AML-193 (cell line): ENCODE measurements at places on chromosomes 1 and 21.

GRCh38 chr1:234916840-234917239 is 211.8 kb downstream of the TOMM20 start:
- DNase-seq = no peak

DNA sequence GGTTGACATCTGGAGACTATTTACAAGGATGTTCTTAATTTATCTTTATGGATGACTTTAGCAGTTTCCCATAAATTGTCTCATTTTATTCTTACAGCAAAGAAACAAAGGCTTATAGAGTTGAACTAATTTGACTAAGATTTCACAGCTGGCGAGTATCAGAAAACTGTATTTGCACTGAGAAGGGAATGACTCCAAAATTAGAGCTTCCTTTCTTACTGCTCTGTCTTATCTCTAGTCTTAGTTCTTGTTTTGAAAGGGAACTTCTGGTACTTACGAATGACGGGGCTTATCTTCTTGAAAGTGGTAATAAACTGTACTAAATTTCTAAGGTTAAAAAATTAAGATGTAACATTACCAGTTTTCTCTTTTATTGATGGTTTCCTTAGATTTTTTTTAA is 13.6 kb downstream of the CNST start:
- DNase-seq = peak; percentile 33

DNA sequence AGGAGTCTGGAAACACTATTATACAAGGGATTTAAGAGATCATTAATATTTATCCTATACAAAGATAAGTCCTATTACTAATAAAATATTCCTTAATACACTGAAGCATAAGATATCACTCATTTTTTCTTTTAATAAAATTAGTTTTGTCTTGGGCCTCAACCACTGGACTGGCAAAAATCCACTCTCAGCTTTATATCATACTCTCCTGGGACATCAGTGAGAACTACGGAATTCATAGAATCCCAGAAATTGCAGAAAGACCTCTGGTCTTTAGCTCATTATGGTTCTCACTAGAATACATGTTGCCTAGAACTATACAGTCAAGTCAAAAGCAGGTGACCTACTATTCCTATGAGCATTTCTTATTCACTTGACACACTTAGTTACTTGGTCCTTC is 285.0 kb downstream of the LRRC40 start:
- DNase-seq = no peak

DNA sequence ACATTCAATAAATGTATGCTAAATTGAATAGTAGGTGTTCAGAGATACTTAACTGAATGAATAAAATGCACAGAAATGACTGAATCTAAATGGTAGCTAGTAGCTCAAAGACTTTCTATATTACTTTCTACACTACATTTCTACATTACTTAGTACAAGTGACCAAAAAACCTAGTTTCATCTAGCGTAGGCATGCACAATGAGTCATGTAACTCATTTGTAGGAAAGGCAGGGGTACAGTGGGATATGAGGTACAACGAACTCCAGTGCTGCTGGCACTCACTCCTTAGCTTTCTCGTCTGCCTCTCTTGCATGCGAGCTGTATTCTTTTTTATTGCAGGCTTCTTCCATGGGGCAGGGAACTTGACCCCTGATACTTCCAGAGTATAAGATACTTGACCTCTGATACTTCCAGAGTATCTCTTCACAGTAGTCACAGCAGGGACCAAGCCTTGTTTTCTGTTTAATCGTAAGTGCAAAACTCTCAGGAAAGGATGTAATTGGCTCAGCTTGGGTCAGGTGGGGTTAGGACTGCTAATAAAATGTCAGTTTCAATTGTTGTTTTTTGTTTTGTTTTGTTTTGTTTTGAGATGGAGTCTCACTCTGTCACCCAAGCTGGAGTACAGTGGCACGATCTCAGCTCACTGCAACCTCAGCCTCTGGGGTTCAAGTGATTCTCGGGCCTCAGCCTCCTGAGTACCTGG is 4.9 kb upstream of the ATP2B4 start:
- no peak for DNase-seq

GRCh38 chr21:29943885-29944284 is 4.1 kb upstream of the GRIK1 start:
- DNase-seq = no peak

- no peak for DNase-seq
These were observed 282 bp upstream of the ECE1 start for GRCh38 chr1:21290546-21290944.

GRCh38 chr1:8939362-8939995 is 6.2 kb upstream of the CA6 start:
- peak; percentile 46 for DNase-seq

DNA sequence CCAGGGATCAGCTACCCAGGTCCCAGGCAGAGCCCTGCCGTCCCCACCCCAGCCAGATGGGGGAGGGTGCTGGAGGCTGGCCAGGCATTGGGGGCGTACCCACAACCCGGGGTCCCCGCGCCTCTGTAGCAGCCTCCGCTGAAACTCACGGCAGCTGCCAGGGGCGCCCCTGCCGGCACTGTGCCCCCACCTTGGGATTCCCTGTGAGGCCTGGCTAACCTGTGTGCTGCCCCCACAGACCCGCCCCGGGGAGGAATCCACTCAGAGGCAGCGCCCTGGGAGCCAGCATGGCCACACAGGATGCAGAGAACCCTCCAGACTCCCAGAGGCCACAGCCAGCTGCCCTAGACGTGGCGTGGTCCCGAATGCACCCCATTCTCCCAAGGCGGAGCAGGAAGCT is 3.8 kb downstream of the DVL1 start:
- no peak for DNase-seq

- DNase-seq = no peak
These were observed 29.3 kb downstream of the RSPH1 start for GRCh38 chr21:42466700-42467099.

DNA sequence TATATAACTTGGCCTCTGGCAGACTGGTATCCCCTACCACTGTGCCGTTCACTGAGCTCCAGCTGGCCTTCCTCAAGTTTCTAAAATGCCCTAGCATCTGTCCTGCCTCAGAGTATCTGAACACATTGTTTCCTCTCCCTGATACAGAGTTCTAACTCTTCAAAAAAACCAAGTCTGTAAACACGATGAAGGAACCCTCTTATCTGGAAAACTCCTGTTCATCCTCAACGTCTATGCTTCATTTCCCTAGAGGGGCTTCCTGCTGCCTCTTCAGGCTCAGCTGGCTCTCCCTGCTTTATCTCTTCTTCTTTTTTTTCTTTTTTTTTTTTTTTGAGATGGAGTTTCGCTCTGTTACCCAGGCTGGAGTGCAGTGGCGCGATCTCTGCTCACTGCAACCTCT is 5.6 kb downstream of the BSDC1 start:
- no peak for DNase-seq

DNA sequence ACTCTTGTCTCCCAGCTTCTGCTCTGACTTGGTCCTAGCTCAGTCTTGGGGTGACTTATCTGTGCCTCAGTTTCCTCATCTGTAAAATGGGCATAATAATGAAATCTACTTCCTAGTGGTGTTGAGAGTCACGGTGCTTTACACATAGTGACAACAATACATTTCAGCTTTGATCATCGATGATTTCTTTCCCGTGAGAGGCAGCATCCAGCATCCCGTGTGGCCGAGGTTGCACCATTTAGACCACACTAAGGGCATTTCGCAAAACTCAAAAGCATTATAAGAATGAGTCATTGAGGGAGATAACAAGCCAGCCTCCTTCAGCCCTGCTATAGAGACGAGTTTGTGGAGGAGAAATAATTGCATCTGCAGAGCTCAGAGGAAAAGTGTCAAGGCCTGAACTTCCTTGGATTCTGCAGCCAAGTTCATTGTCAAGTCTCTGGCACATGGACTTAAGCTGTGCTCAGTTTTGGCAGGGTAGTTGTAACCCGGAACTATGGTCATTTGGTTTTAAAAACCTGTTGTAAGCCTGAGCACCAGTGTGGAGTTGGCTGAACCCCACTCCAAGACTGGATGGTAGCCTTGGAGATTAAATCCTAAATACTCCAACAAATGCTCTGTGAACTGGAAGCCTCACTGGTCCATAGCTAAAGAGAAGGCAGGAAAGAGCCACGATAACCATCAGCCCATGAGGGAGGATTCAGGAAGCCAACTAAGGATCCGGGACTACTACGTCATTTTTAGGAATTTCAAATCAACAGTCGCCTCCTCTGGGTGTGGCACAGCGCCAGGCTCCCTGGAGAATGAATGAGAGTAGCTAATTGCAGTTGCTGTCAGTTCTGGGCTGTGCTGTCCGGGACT is 64.2 kb downstream of the TCP10L start:
- DNase-seq = peak; percentile 13

- DNase-seq = peak; percentile 64
These were observed 182.1 kb upstream of the DMRTA2 start for GRCh38 chr1:50605186-50605875.

DNA sequence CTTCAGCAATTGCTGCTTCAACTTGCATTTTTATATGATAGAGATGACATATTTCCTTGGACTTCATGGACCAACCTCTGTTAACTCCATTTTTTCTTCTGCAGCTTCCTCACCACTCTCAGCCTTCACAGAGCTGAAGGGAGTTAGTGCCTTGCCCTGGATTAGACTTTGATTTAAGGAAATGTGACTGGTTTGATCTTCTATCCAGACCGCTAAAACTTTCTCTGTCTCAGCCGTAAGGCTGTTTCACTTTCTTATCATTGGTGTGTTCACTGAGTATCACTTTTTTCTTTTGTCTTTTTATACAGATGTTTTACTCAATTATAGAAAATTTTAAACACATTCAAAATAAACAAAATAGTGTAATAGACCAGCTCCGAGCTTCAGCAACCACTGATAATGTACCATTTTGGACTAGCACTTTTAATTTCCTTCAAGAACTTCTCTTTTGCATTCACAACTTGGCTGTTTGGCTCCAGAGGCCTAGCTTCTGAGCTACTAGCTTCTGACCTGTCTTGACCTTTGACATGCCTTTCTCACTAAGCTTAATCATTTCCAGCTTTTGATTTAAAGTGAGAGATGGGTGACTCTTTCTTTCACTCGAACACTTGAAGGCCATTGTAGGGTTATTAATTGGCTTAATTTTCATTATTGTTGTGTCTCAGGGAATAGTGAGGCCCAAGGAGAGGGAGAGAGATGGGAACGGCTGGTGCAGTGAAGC is 9.3 kb downstream of the NEK7 start:
- no peak for DNase-seq

GRCh38 chr1:211643324-211644212 is 31.9 kb downstream of the NEK2 start:
- DNase-seq = no peak

DNA sequence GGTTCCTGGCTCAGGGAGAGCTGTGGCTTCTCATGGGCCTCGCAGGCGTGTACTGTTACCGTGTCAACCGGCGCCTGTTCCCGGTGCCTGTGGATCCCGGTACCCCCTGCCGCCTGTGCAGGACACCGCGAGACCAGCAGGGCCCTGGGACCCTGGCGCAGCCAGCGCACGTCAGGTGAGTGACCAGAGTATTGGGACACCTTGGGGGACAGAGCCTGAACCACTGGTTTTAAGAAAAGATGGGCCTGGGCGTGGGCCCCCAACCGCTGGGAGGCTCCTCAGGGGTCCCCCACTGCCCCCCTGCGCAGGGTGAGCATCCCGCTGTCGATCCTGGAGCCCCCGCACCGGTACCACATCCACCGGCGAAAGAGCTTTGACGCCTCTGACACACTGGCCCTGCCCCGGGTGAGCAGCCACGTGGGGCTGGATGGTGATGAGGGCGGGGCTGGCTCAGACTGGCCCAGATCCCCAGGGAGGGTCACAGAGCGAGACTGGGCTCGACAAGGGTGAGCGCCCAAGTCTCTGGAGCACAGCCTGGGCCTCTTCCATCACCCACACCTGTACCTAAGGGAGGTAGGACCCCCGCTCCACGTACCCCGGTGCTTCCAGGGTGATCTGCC is 10.5 kb downstream of the MIIP start:
- DNase-seq = no peak

- no peak for DNase-seq
These were observed 197.3 kb upstream of the IVNS1ABP start for GRCh38 chr1:185514311-185514710.

DNA sequence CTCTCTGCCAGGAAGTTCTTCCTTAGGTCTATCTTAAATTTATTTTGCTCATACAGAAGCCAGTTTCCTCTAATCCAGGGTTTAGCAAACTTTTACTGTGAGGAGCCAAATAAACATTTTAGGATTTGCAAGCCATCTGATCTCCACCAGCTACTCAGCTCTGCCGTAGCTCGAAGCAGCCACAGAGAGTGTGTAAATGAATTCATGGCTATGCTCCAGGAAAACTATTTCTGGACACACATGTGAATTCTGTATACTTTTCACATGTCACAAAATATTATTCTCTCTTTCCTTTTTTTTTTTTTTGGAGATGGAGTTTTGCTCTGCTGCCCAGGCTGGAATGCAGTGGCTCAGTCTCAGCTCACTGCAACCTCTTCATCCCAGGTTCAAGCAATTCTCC is 13.4 kb upstream of the AGTRAP start:
- no peak for DNase-seq

GRCh38 chr1:228512781-228513198 is 25.6 kb downstream of the RNF187 start:
- no peak for DNase-seq

DNA sequence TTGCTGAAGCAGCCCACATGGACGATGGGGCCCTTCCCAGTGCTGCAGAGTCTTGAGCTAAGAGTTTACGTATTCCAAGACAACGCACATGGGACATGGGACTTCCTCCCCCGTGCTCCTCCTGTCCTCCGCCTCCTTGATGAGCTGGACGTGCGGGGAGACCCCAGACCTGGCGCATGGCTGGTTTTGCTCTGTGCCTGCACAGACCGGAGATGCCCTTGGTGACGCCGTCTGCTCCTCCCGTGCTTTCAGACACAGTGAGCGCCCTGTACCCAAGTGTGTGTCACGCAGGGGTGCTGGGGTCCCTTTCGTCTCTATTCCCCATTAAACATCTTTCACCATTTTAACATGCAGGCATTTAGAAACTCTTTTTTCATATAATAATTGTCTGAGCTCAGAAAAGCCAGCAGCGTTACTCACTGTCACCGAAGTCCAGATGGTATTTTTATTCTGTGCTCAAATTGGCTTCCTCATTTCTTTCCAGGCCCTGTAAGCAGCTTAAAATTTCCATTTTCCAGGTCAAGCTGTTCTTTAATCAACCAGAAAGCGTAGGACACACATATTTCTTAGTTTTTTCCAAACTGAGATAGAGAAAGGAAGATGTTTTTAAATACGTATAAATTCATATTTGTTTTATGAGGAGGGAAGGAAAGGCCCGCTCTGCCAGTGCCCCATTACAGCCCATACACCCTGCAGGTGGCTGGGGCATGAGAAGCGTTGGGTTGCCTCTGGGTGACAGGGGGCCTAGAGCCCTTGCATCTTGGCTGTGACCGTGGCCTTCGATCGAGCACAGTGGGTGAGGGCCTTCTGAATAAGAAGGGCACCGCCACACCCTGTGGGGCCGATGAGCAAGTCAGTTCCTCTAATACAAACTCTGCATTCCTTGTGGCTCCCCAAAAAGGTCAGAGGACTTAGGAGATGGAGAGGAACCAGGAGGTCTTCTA is 17.9 kb upstream of the ZBTB21 start:
- no peak for DNase-seq

- DNase-seq = no peak
These were observed 15.8 kb downstream of the RGS8 start for GRCh38 chr1:182668521-182669054.

GRCh38 chr1:98559291-98559690 is 102.2 kb upstream of the SNX7 start:
- no peak for DNase-seq

- no peak for DNase-seq
These were observed 11.7 kb downstream of the CD2 start for GRCh38 chr1:116765962-116766361.

- DNase-seq = no peak
These were observed 17.6 kb downstream of the SLC2A1 start for GRCh38 chr1:42940851-42941639.
